H54 (cell line): ENCODE measurements at places on chromosomes 12 and 14.
A peak's percentile ranks its signal among the peaks of the same experiment; 100 is the strongest.

DNA sequence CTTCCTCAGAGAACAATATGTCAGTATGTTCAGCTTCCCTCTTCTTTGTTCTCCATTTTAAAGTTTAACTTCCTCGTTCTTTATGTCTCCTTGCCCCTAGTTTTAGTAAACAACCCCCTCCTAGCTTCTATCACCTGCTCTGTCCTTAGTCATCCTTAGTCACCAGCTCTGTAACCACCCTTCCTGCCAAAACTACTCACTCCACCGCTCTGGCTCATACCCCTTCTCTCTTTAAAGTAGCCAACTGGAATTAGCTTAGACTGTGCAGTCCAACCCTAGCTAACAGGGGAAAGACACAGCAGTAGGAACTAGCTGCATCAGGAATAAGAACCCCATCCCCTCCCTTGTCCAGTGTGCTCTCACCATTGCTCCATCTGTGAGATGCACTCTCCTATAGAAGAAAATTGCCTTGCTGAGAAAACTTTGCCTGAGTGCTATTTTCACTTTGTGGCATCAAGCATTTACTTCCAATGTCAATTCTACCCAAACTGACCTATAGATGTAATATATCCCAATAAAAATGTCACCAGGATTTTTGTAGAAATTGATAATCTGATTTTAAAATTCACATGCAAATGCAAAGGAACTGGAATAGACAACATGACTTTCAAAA is 603.2 kb downstream of the C12orf50 start:
- DNase-seq, result no peak

DNA sequence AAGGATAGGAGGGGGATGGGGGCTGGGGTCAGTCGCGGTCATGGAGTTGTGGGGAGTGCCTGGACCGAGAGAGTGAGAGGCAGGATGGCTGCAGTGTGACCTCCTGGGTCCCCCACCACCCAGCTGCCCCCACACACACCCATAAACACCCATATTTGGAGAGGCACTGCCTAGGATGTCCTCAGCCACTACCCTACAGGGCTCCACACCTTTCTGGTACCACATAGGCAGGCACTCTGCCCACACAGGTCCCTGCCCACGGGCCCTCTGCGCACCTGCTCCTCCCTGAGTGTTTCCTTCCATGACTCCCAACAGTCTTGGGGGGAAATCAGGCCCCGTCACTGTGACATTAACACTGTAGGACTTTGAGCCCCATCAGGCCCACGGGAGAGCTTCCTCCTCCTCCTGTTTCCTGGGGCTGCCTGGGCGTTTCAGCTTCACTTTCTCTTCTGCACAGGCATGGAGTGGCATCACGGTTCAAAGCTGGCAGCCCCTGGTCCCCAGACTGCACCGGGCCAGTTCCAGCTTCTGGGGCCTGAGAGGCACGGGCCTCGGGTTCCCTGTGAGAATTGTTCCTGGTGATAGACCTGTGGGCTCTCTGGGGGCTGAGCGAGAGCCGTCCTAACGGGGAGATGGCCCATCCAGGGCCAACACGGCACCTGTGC is 207.0 kb upstream of the C14orf180 start:
- no peak for DNase-seq

- no peak for DNase-seq
These were observed 8.7 kb downstream of the MTERF2 start for GRCh38 chr12:106978035-106978800.

DNA sequence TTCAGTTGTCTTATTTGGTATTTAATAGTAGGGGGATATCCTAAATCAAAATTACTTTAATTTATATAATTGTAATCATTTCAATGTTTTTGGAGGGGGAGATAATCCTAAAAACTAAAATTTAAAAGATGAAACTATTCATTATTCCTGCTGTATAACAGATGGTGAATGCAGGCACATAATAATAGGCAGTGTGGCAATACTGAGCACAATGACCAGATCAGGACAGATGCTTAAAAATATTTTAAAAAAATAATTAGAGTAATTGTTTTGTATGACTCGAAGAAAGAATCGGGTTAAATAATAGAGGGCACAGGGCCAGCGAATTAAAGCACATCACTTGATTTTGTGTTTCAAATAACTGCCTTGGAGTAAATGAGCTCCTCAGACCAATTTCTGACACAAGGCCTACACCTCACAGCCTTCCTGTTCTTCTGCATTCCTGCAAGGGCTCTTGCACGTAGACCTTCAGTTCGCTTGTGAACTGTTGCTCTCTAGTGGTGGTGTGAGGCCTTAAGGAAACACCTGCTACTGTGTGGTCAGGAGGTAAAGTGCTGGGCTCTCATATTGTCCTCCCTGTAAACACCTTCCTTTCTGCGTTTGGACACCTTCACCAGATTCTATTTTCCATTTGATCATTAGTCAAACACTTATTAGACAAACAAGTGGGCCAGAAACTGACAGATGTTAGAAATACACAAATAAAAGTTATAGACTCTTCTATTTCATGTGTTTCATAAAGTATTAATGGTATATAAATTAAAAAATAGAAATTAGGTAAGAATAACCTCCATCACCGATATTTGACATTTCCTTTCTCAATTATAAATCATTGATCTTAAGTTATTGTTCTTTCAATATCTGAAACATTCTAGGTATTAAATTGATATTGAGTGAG is 29.3 kb upstream of the KLRF1 start:
- DNase-seq, result peak; percentile 12

DNA sequence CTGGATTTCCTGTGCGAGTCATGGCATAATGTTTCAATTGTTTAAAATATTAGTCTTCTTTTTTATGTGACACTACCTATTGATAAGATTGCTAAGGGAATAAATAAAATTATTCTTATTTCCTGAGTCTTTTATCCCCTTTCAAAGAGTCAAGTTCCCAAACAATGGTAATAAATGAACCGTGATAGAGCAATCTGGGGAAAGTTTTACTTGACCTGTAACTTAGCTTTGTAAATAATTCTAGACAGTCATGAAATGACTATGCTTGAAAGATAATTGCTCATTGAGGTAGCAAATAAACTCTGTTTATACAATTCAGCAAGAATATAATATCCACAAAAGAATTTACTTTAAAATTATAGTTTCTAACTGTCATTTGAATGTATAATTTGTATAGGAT is 82.1 kb downstream of the TSPAN8 start:
- no peak for DNase-seq

GRCh38 chr14:68959035-68959434 is 20.1 kb downstream of the ACTN1 start:
- no peak for DNase-seq

- no peak for DNase-seq
These were observed 49.5 kb downstream of the FANCM start for GRCh38 chr14:45185100-45185814.

GRCh38 chr12:46371718-46372543 is 642 bp downstream of the SLC38A2 start:
- DNase-seq, result no peak

DNA sequence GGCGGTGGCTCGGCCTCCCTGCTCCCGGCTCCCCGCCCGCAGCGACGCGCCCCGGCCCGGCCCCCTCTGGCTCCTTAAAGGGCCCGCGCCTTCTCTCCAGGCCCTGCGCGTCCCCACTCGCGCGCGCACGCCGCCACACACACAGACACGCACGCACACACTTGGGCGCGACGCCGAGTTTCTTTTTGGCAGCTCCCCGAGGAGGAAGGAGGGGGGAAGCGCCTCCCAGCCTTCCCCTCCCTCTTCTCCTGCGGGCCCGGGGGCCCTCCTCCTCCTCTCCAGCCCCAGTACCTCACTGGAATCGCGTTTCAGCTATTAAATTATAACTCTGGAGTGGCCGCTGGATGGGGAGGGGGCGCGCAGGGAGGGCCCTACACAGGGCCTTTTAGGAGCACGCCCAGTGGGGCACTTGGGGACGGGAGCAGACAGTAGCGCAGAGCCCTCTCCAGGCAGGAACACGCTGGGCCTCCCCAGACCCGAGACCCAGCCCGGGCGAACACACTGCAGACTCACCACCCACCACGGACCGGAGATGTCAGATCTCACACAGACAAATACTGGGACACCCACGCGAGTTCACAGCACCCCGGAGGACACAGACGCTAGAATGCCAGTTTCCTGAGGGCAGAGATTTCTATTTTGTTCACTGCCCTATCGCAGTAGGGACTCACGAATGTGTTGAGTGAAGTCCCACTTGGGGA is 411 bp upstream of the NCOR2 start:
- peak; percentile 86 for DNase-seq

GRCh38 chr12:40172879-40173278 is 51.9 kb upstream of the LRRK2 start:
- DNase-seq, result no peak

DNA sequence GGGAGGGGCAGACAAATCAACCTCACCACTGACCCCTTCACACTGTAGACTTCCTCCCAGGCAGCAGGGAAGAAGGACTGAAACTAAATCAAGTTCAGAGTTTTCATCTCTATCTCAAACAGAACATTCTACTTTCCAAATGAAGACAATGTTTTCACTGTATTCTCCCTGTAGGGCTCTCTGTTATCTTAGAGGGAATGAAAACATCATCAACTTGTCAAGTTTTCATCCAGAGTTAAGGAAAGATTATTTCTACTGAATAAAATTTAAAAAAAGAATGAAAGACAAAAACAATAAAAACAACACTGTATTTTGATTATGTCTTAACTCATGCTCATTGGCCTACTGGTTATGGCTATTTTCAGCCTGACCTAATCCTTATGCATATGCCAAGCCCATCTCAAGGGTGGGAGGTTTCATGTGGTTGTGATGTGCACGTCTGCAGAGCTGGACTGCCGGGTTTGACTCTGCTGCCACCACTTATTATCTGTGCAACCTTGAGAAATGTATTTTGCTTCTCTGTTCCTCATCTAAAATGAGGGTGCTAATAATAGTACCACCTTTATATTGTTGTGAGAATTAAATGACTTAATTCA is 152.0 kb upstream of the AVPR1A start:
- no peak for DNase-seq

DNA sequence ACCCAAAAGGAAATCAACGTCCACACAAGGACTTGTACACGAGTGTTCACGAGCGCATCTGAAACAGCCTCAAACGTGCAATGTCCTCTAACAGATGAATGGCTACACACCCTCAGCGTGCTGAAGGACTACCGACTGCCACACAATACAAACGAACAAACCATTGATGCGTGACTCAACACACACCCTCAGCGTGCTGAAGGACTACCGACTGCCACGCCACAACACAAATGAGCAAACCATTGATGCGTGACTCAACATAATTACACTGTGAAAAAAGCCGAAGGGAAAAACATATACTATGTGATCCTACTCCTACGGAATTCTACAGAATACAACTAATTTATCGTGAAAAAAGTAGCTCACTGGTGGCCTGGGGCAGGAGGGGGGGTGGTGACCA is 25.1 kb upstream of the BTBD6 start:
- no peak for DNase-seq

GRCh38 chr12:54337280-54337842 is 12.4 kb downstream of the COPZ1 start:
- no peak for DNase-seq

GRCh38 chr12:118103601-118104382 is at the start of gene VSIG10:
VSIG10 (minus strand) TSS chr12:118104011; CDS start chr12:118103671, 340 bp downstream.
- DNase-seq, result peak; percentile 82

GRCh38 chr12:120376416-120376815 is 7.5 kb upstream of the MSI1 start:
- DNase-seq, result no peak

GRCh38 chr14:86604561-86604960 is 1074.6 kb downstream of the FLRT2 start:
- no peak for DNase-seq

DNA sequence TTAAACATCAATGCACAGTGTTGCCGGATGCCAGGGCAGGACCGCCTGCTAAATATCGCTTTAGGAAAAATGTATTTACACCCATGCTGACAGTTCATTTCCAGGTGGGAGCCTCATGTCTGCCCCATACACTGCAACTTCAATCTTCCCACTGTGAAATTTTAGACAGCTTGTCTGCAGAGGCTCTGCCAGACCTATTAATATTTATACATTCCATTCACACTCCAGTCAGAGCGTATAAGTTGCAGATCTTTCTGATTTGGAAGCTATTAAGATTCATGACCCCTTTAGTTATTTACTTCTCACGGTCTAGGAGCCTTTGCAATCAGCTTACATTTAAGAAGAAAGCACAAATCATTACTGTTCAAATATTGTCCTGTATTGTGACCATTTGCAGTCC is 357.4 kb downstream of the ATP23 start:
- DNase-seq, result no peak

- no peak for DNase-seq
These were observed 136.3 kb downstream of the DYRK2 start for GRCh38 chr12:67784831-67785230.

- no peak for DNase-seq
These were observed 58.5 kb downstream of the CAPS2 start for GRCh38 chr12:75271576-75271975.

GRCh38 chr12:97167598-97167997 is 260.5 kb downstream of the NEDD1 start:
- DNase-seq, result no peak

DNA sequence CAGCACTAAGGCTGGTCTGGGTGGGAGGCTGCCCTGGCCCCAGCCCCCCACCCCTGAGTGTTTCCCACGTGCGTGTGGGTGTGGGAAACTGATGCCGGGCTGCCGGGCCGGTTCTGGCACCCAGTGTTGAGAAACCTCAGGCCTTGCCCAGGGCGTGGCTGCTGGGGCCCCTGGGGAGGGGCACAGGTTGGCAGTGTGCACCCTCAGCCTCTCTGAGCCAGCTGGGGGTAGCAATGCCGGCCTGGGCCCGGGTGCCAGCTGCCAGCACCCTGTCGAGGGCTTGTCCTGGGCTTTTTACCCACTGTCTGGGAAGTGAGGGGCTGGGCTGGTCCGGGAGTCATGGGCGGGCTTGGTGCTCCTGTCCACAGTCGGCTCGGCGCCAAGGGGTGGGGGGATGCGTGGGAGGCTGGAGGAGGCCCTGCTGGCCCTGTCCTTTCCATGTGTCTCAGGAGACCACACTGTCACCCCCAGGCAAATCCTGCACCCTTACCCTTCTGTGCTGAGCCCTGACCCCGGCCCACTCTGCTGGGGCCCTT is 15.7 kb downstream of the ASPG start:
- DNase-seq, result no peak

- no peak for DNase-seq
These were observed 211.0 kb downstream of the TBX5 start for GRCh38 chr12:114194956-114195355.

- DNase-seq, result peak; percentile 62
These were observed 8.1 kb upstream of the PPP1R1A start for GRCh38 chr12:54596526-54596946.

DNA sequence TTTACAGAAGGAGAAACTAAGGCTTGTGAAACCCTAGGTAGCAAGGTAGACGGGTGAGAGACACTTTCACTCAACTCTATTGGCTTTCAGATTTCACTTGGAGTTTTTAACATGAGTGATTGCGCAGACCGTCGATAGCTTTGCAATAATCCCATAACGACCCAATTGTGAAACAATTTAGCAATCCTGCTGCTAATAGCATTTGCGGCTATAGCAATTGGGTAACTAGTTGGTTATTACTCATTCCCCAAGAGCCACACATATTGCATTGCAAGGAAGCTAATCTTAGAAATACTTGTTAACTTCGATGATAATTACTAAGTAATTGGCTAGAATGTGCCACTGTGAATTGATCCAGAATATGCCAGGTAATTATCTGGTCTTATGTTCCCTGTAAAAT is 159.9 kb upstream of the NOS1 start:
- DNase-seq, result no peak

GRCh38 chr12:49868449-49868848 is 25.5 kb upstream of the BCDIN3D start:
- no peak for DNase-seq
